ENCODE measurements at places on chromosomes 12 and 14.

GRCh38 chr14:100030452-100031153 is 34.6 kb upstream of the EVL start:
- DNase-seq: peak; percentile 34

- no peak for DNase-seq
These were observed 8.0 kb downstream of the USP44 start for GRCh38 chr12:95543305-95543704.

GRCh38 chr12:50508970-50509663 is 4.3 kb downstream of the DIP2B start:
- DNase-seq: no peak

DNA sequence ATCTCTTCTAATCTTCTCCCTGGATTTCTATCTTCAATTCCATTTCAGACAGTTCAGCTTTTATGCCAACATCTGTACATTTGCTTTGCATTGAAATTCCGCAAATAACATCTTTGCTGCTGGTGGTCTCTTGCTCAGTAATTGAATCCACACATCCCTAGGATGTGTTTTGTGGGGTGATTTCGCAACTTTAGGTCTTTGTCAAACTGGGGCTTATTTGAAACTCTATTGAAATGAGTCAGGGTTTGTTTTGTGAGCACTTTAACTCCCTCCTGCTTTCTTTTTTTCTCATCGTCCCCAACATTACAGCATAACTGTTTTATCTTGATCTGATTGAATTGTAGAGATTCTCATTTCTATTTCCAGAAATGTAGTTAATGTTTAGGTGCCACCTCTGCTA is 404.3 kb downstream of the NPAS3 start:
- DNase-seq: no peak

DNA sequence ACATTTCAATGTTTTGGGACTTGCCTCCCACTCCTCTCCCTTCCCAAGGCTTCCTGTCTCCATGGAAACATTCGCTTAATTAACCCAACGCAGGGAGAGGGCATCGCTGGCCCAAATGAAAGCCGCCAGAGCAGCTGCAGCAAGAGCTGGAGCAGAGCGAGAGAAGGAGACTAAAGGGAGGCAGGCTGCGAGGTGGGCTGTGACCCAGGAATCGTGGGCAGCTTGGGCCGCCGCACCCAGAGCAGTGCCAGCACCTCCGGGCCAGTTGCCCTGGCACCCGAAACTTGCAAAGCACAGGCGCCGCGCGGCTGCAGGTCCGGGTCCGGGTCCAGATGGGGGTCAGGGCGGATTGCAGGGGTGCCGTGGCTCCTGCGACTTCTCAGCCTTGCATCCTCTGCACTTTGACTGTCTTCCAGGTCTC is 43.5 kb upstream of the PTPRQ start:
- DNase-seq: no peak

- no peak for DNase-seq
These were observed 1.8 kb upstream of the TM9SF1 start for GRCh38 chr14:24197056-24197450.

- DNase-seq: peak; percentile 7
These were observed 30.8 kb downstream of the RPS6KA5 start for GRCh38 chr14:91029456-91030217.

DNA sequence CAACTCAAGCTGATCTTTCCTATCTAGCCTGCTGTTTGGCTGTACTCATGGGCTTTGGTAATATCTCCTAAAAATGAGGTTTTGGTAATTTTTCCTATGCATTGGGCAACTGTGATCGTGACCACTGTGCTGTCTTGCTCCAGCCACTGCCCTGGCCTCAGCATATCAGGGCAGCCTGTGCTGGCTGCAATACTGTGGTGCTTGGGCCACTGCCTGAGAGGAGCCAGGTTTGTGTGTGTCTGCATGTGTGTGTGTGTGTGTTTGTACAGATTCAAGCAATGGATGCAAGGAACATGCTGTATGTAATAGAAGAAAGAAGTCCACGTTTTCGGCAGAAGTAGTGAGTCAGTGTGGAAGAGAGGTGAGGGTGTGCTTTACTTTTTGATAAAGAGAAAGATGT is 13.0 kb downstream of the ERG28 start:
- DNase-seq: peak; percentile 8

- DNase-seq: no peak
These were observed 645.6 kb upstream of the TMEM132C start for GRCh38 chr12:127621366-127621765.

- DNase-seq: peak; percentile 83
These were observed 17.4 kb upstream of the KRT7 start for GRCh38 chr12:52215587-52216031.

DNA sequence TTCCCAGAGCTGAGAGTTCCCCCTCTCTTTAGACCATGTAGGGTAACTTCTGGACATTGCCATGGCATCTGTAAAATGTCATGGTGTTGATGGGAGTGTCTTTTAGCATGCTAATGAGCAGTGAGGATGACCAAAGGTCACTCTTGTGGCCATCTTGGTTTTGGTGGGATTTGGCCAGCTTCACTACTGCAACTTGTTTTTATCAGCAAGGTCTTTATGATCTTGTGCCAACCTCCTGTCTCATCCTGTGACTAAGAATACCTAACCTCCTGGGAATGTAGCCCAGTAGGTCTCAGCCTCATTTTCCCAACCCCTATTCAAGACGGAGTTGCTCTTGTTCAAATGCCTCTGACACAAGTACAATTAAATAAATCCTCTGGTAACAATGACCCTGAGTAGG is 244.4 kb downstream of the NEDD1 start:
- DNase-seq: no peak

- DNase-seq: no peak
These were observed at the start of gene REC8 for GRCh38 chr14:24171422-24172260. TSS of gene REC8 (plus strand) at chr14:24172080. CDS start at chr14:24172553, 473 bp downstream.

GRCh38 chr12:88313554-88313953 is 171.4 kb downstream of the TMTC3 start:
- DNase-seq: no peak

DNA sequence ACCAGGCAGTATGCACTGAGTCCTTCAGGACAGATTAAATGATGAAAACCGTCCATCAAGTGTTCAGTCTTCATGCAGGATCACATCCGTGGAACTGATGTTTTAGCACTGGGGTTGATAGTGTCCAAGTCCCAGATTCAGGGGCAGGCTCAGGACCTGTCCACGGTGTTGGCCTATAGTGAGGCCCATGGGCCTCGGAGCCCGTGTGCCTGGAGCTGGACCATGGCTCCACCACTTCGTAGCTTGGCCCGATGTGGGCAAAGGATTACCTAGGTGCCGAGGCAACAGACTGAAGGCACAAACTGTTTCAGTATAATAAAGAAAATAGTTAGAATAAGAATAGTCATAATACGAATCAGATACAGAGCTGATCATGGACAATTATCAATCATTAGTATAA is 41.8 kb downstream of the DDX51 start:
- no peak for DNase-seq

DNA sequence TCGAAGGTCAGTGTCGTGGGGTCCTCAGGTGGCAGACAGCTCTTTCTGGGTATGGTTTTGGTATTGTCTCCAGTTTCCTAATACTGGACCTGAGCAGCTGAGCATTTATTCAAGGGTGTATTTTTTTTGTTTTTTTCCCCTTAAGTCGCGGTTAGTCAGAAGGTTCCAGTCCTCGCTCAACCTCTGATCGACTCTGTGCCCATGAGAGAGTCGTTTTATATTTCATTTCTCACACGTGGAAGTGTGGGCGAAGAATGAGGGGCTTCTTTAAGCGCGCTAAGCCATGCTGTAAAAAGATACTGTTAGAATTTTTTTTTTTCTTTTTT is 499 bp downstream of the MIPOL1 start:
- no peak for DNase-seq

DNA sequence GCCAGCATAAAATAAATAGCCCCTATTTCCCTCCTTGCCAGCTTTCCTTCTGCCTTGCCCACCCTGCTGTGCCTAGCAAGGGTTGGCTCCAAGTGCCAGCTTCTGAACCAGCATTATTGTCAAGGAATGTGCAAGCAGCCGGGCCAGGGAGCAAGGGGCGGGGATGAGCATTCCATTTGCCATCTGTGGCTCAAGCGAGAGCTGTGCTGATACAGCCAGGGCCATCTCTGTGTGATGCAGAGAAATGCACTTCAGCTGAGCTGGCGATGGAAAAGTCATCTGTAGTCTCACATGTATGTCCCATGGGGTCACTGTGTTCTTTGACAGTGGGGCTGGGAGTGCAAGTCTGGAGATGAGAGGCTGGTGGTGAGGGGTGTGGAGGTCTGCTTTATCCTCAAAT is 137.3 kb downstream of the SUDS3 start:
- no peak for DNase-seq

DNA sequence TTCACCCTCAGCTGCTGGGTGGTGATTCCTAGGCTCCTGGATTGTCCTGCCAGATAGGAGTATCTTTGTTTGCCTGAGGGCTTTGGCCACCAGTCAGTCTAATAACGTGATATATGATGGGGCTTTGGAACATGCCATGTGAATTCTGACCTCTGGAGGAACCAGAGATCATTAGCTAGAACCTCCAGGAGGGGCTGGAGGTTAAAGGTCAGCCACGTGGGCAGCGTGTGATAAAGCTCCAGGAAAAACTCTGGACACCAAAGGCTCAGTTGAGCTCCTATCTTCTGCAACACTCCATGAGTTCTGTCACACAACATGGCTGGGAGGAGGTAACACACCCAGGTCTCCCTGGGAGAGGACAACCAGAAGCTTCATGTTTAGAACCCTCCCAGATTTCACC is 251.1 kb downstream of the DAD1 start:
- DNase-seq: no peak

GRCh38 chr12:115320967-115321366 is 637.0 kb upstream of the TBX3 start:
- no peak for DNase-seq
